ENCODE measurements at places on chromosomes 6 and 20. TPM values are rescaled to one million over a fixed set of nuclear protein-coding genes. Genes with fewer than 3 reads are reported as not detected.
A peak's percentile ranks its signal among the peaks of the same experiment; 100 is the strongest.

DNA sequence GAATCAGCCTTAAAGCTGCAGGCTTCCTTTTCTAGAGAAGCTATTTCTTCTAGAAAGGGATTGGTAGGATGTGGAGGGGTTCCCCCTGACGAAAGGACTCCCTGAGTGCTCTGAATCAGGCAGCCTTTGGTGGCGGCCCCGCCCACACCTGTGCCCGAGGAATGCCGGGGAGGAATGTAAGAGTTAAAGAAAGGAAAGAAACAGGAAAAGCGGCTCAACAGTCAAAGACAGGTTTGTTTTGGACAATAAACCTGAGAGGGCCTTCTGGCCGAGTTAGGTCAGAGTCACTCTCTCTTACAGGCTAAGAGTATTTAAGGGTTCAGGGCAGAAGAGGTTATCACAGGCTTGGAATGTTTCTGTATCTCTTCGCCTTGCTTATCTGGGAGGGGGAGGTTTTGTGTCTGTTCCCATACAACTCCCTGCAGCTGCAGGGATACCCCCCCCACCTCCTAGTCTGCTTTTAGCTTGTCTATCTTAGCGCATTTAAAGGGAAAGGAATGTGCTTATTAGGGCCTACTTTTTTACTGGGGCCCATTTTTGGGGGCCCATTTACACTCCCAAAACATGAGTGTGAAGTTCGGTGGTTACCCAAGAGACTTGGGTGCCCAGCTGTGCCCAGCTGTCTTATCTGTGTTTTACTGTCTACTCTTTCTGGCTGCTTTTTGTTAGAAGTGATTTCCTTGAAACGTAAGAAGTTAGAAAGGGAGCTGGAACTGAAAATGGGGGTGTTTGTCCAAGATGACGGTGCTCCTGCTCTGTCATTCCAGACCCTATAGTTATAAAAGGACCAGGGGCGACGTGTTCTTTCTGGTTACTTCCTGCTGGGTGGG, 32.8 kb downstream of the DYNLT1 start:
- DNase-seq = peak; percentile 16

DNA sequence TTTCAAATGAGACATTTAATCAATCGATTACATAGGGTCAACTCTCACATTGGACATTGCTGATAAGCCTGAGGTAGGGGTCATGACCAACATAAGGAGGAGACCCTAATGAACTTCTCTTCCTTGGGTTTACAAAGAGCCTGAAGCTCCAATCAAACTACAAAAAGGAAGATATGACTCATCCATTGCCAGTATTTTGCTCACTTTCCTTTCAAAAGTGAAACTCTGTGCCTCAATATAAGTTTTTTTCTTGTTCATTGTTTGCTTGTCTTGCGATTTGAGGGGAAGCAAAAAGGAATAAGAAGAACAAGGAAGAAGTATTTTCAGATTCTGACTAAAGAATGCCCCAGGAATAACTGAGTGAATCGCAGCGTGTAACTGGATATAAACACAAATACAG, 38.8 kb upstream of the KHDRBS2 start:
- no peak for DNase-seq

DNA sequence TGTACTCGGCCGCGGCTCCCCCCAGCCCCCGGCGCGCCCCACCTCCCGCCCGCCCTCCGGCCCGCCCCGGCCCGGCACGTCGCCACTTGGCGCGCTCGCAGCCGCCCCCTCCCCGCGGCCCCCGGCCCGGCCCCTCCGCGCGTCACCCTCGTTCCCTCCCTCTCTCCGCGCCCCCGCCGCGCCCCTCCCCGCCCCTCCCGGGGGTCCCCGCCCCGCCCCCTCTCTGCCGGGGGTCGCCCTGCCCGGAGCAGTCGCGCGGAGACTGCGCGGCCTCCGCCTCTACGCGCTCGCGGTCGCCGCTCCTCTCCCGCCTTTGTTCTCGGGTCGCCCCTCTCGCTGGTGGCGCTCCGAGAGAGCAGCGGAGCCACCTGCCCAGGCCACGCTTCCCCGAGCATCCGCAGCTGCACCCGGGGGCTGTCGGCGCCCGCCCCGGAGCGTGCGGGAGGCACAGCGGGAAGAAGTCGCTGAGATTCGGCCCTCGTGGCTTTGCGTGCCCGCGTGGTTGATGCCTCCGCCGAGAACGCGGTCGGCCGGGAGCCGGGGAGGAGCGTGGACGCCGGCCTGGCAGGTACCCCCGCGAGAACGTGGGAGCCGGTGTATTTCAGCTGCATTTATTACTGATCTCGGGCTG, at the start of gene PHF10:
Gene PHF10 (minus strand): TSS at position 7 of the 631 bp plus-strand sequence. CDS start 569 bp downstream, outside the sequence.
- DNase-seq = no peak

DNA sequence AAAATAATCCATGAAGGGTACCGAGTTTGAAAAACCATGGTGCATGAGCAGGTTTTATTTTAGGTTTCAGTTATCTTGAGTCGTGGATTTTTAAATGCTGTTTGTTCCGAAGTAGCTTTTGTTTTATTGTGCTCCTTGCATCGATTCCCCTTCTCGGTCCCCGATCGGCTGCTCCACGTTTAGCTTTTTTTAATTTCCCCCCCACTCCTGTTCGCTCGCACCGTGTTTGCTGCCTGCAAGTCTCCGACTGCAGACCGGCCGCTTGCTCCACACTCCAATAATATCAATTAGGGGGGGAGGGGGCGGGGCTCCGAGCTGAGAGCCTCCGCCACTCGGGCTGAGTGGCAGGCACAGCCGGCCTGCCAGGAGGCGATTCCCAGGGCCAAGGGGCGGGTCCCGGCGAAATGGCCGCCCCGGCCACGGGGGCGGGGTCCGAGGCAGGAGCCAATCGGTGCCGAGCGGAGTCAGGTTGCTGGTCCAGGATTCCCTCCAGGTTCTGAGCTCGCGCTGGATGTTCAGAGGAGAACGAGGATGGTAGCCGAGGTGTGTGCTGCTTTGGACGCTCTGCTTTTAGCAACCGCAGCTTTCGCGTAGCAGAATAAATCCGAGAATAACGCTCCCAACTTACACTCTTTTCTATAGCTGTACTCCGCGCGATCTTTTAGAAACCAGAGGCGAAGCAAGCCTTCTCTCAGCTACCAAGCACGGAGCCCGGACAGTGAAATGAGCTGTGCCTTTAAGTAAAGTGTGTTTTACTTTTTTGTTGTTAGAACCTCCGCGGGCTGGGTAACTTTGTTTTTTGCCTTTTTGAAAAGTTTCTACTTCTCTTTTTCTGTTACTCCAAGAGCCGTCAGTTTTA, at the start of gene EPHA7:
Gene EPHA7 (minus strand): TSS at position 256 of the 859 bp plus-strand sequence. CDS start 218 bp downstream, at position 38.
- DNase-seq = peak; percentile 36

GRCh38 chr6:63790334-63790733, 154.7 kb downstream of the PHF3 start:
- no peak for DNase-seq

DNA sequence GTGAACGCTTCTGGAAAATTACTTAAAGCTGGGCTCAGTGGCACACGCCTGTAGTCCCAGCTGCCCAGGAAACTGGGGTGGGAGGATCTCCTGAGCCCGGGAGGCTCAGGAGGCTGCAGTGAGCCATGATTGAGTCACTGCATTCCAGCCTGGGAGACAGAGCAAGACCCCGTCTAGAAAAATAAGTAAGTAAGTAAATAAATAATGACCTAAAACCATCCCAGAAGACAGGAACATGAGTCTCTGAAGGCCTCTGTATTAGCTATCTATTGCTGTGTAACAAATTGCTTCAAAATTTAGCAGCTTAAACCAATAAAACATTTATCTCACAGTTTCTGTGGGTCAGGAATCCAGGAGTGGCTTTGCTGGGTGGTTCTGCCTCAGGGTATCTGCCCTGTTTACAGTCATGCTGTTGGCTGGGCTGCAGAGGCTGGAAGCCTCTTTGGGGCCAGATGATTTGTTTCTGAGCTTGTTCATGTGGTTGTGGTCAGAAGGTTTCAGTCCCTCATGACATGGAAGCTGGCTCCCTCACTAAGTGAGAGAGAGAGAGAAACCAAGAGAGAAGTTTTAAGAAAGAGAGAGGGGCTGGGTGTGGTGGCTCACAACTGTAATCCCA, 48.4 kb upstream of the NCOA3 start:
- DNase-seq = peak; percentile 81

DNA sequence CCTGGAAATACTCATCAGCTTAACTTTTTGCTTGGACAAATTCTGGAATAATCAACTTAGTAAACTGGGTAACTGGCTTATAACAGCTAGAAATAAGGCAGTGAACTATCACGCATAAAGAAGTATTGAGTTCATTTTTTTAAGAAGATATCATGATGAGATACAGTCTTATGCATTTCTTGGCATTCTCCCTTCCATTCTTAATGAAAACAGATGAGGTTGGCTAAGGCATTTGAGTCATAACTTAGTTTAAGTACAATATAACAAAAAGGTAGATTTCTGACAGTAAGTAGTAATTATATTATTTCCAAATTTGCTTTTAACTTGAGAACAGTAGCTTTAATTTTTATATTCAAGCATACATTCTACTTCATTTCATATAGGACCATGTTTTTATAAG, 56.1 kb downstream of the SAMD5 start:
- no peak for DNase-seq

- DNase-seq = no peak
Measured at GRCh38 chr6:118313762-118314161, 234.3 kb upstream of the PLN start.

- no peak for DNase-seq
Measured at GRCh38 chr6:133132466-133132971, 108.6 kb upstream of the EYA4 start.

- DNase-seq = peak; percentile 95
Measured at GRCh38 chr20:41003143-41003935, 25.3 kb upstream of the TOP1 start.

DNA sequence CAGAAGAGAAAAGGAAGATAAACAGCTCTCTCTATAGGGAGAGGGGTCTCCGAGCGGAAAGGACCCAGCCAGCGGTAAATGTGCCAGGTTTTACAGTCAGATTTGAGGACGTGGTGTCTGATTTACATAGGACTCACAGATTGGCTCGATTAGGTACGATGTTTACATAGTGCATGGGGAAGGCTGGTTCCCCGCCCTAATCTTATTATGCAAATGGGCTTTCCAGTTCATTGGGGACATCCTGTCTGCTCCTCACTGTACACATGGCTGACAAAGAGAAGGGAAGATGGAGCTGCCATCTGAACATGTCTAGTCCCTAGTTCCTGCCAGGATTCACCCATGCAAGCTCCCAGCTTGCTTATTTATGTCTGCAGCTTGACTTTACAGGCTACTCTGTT, 119.9 kb downstream of the RNF144B start:
- DNase-seq = no peak

GRCh38 chr6:32112431-32112980, 3.4 kb upstream of the TNXB start:
- no peak for DNase-seq

GRCh38 chr6:22067671-22068070, 229.2 kb downstream of the PRL start:
- DNase-seq = no peak

DNA sequence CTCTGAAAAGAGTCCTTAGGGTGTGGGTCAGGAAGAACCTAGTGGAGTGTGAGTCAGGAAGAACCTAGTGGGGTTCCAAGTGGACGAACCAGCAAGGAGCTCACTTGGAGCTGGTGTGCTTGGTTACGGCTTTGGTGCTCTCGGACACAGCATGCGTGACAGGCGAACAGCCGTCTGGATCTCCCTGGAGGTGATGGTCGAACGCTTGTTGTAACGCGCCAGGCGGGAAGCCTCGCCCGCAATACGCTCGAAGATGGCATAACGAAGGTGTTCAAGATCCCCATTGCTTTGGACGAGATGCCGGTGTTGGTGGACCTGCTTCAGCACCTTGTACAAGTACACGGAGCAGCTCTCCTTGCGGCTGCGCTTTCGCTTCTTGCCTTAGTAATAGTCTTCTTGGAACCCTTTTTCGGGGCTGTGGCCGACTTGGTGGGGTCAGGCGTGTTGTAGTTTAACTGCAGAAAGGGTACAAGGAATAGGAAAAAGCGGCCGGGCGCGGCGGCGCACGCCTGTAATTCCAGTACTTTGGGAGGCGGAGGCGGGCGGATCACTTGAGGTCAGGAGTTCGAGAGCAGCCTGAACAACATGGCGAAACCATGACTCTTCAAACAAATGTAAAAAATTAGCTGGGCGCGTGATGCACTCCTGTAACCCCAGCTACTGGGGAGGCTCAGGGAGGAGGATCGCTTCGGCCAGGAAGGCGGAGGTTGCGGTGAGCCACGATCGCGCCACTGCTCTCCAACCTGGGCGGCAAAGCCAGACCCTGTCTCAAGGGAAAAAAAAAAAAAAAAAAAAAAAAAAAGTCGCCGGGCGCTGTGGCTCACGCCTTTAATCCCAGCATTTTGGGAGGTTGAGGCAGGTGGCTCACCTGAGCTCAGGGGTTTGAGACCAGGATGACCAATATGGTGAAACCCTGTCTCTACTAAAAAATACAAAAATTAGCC, 48.0 kb downstream of the OR2B2 start:
- no peak for DNase-seq

- DNase-seq = no peak
Measured at GRCh38 chr20:32141465-32141980, 32.0 kb downstream of the TM9SF4 start.

- DNase-seq = no peak
Measured at GRCh38 chr6:111871207-111871606, 2.0 kb downstream of the FYN start.

GRCh38 chr6:70686548-70687133, 19.0 kb downstream of the SMAP1 start:
- DNase-seq = no peak

DNA sequence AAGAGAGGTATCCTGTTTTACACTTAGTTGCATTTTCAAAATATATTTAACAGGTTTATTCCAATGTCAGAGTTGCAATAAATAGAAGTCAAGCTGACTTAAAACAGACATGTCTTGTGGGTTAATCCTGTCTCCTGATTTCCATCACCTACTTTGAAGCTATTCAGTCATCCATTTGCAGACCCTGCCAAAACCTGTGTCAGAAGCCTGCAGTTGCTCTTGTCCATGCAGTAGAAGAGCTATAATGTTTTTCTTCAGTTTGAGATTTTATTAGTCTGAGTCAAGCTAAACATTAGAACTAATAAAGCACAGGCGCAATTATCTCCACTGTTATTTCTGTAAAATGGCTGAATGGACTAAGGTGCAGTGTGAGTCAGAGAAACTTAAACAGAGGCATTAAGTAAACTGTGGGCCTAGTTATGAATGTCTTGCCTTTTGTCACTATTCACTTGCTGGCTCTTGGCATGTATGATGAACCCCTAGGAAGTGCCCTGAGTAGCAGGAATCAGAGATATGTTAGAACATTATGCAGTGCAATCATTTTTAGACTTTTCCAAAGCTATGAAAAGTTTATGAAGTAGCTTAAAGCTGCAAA, 11.0 kb upstream of the HDGFL1 start:
- DNase-seq = peak; percentile 7

Gene IL17F
- total RNA-seq = not detected

Gene LPA
- total RNA-seq = not detected

Gene PPIL6
- total RNA-seq = 0.29 TPM

Gene PHACTR3
- not detected for total RNA-seq

Gene NKX2-2
- total RNA-seq = 5.7 TPM

Gene RIMS4
- not detected for total RNA-seq

Gene POPDC3
- 41.7 TPM for total RNA-seq

Gene TRIM31
- not detected for total RNA-seq

Gene DUSP15
- 3.4 TPM for total RNA-seq

Gene HRH3
- total RNA-seq = not detected

Gene SIRPA
- total RNA-seq = 4.7 TPM

Gene MYT1
- not detected for total RNA-seq

Gene RAB22A
- 19.1 TPM for total RNA-seq

Gene LKAAEAR1
- 0.24 TPM for total RNA-seq
